Stimulated activated CD4-positive, alpha-beta T cell treated with anti-CD3 and anti-CD28 coated beads, Interleukin-1b, Interleukin-23, amount 100 ng/mL, for 4 hours (primary cell): ENCODE measurements at places on chromosomes 1 and 21.

DNA sequence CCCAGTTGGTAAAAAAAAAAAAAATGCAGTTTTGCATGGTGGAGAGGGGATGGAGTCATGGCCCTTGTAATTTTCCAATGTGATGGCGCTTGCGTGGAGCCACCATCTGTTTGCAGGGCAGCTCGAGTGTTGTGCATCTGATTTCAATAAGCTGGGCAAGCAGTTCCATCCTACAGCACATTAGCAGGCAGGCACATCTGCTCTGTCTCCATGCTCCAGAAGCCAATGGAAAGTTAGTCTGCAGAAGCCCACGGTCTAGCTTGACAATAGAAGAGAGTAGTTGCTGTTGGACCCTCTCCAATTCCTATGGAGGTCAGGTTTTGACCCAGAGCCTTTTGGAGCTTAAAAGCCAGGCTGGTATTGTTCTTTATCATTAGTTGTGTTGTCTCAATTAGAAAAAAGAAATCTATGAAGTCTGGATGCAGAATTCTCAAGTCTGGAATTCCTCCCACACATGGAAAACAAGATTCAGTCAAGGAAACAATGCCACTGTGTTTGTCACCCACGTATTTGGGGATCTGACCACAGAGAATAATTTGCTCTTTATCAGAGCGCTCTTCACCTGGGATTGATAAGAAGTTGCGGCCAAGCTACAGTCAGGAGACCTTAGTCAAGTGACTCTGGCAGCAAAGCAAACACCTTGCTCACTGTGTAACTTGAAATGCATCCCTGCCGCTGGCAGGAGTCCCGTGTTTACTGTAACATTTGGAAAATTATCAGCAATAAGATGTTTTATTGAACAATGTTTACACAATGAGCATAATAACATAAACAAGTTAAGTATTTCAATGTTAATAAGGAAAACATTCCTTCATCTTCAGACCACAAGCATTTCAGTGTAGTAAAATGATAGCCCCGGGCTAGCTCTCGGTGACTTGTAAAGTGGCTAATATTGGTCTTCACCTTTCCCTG is 20.7 kb downstream of the NGF start:
- no peak for DNase-seq

- no peak for DNase-seq
Measured at GRCh38 chr1:47562799-47563198, 125.0 kb downstream of the FOXD2 start.

DNA sequence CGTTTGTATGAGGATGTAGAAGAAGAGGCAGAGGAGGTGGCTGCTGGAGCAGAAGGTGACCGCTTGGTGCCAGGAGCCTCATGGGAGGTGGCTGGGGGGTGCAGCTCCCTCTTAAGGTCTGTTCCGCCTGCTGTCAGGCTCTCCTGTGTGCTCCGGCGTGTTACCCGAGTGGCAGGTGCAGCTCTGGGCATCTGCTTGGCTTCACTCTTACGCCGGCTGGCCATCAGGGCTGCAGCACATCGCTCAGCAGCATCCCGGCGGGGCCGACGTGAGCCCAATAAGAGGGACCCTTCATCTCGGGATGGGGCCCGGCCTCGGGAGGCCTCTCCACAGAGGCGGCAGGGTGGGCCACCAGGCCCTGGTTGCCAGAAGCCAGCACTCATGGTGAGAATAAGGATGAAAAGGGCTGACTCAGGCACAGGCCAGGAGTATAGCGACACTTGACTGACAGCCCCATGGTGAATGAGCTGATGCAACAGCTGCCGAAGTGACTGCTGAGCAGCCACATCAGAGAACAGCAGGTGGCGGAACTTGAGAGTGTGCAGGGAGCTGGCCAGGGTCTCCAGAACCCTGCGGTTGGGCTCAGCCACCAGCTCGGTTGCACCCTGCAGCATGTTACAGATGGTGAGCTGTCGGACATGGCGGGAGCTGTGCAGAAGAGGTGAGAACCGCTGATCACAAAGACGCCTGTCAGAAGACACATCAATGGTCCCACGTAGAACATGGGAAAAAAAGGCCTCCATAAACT is 17.5 kb downstream of the LRRC41 start:
- DNase-seq, result no peak

- DNase-seq, result no peak
Measured at GRCh38 chr1:186974774-186975181, 146.0 kb downstream of the PLA2G4A start.

GRCh38 chr1:16110884-16111283 is 37.4 kb upstream of the FAM131C start:
- DNase-seq, result no peak

DNA sequence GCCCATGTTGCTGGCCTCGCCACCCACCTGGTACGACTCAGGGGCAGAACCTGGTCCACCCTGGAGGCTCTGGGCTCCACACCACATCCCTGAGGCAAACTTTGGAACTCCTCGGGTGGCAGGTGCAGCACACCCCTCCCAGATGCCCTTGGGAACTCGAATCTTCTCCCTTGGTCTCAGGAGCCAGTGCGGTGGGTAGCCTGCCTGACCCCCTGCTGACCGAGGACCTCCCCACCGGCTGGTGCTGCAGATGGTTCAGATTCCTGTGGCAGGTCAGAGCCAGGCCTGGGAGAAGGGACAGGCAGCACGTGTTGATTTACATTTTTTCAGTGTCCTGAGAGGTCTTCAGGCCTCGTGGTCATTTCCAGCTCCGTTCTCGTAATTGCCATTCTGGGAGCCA is 6.3 kb upstream of the CFAP410 start:
- no peak for DNase-seq

GRCh38 chr1:187374082-187374481 is 545.3 kb downstream of the PLA2G4A start:
- no peak for DNase-seq

DNA sequence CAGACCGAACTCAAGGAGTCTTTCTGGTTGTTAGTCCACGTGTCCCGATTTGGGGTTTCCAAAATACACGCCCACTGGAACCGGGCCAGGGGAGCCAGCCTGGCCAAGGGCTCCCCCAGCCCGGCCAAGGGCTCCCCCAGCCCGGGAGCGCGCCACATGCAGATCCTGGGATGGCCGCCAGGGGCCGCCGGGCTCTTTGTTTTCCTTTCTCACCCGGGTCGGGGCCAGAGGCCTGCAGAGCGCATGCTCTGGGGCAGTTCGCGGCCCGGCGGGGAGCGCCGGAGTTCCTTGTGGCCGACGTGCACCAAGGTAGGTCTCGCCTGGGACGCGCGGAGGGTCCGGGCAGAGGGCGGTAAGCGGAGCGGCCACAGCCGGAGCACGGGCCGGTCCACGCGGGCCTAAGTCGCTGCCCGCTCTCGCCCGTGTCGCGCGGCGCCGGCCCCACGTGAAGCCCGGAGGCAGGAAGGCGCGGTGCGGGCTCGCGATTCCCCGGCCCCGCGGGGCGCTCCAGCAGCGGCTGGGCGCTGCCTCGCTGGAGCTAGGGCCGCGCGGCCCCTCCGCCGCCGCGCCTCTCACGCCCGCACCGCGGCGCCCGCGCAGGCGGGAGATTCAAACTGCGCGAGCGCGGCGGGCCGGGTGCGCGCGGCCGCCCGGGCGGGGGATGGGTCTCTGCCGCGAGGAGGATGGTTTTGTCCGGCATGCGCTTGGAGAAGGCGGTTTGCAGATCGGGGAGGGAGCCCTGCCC is 12.3 kb downstream of the RCC1 start:
- DNase-seq, result peak; percentile 88

DNA sequence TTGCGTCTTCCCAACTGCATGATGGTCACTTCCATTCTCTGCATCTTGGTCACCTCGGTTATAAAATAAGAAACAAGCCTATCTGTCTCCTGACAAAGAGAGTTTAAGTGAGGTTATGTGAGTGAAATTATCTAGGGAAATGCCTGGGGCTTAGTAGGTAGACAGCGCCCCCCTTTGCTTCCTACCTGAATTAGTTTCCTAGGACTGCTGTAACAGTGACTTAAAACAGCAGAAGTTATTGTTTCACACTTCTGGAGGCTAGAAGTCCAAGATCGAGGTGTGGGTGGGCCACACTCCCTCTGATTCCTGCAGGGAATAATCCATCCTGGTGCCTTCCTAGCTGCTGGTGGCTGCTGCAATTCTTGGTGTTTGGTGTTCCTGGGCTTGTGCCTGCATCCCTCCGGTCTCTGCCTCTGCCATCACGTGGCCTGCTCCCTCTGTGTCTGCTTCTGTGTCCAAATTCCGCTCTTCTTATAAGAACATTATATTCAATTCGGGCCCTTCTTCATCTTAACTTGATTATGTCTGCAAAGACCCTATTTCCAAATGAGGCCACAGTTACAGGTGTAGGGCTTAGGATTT is 92.6 kb downstream of the IGSF21 start:
- DNase-seq, result no peak

DNA sequence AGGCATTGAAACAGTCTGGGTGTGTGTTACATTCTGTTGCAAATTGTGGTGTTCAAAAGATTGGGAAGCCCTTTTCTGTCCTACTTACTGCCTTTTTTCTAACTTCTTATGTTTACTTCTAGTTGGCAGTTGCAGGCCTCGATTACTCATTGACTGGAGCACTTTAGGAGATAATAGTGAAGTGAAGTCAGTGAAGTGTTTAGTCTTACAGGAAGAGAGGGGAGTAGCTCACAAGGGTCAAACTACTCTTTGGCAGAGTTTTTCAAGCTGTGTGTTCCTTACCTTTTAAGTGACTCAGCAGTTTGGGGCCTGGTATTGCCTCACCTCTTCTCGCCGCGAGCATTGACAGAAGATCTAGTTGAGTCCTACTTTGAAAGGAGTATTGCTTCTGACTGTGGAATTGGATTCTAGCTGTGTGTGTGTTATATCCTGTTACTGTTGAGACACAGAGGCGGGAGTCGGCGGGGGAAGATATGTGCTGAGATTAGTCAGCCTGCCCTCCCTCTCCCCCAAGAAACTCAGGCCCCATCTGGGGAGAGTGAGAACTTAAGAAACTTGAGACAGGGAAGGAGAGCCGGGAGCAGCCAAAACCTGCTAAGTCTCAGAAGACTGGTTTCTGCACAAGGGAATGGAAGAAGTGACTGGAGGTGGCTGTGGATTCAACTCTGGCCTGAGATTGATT is 19.3 kb downstream of the AHCYL1 start:
- DNase-seq, result no peak

DNA sequence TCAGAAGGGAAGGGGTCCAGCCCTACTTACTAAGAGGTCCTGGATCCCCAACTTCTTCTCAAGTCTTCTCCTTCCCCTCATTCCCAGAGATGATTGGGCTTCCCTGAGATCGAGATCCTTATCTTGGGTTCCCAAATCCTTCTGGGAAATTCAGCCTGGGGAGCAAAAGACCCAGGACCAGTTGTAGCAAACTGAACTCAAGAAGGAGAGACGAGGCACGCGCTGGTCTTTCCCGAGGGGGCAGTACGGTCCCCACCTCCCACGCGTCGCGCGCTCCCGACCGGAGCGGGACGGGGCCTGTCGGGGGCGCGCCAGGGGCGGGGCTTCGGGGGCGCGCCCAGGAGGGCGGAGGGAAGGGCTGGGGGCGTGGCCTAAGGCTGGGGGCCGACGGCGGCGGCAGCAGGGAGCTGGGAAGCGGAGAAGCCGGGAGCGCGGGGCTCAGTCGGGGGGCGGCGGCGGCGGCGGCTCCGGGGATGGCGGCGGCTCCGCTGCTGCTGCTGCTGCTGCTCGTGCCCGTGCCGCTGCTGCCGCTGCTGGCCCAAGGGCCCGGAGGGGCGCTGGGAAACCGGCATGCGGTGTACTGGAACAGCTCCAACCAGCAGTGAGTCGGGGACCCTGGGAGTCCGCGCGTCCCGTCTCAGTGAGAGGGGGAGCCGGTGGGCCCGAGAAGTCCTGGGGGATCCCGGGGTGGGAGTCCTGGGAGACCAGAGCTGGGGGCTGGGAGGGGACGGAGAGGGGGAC is at the start of gene EFNA3:
TSS of gene EFNA3 (plus strand) at position 369 of the 741 bp plus-strand sequence. CDS start at position 474, 105 bp downstream.
- DNase-seq, result peak; percentile 62

GRCh38 chr1:225396357-225396756 is 31.5 kb downstream of the LBR start:
- DNase-seq, result no peak

- DNase-seq, result no peak
Measured at GRCh38 chr1:175355414-175355813, 162.8 kb upstream of the KIAA0040 start.

DNA sequence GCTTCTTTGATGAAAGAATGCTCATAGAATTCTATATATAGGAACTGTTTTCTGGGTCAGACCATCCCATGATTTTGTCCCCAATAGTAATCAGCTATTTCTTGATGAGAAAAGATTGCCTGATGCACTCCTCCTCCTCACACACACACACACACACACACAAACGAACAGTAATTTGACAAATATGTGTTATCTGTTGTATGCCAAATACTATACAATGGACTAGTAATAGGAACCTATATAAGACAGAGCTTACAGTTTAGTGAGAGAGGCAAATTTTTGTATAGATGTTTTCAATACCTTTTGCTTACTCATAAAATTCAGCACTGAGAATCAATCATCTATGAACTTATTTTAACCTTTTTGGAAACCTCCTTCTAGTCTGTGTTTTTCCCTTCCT is 76.8 kb downstream of the PLA2G4A start:
- DNase-seq, result no peak

GRCh38 chr1:46404482-46405196 is 10.5 kb downstream of the FAAH start:
- no peak for DNase-seq

DNA sequence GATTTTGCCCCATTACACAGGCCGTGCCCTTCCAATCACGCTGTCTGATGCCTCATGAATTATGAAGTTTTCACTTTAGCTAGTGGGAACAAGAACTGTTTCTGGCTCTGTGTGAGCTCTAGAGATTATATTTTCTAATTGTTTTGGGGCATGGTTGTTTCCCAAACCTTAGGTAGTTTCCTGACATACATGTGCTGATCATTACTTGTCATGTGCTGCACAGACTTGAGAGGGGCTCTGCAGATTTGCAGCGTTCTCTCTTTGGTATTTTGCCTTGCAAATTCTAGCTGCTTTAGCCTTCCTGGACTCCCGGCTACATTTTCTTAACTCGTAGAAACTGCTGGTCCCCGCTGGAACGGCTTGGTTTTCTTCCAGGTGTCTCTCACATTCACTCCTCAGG is 142.1 kb upstream of the IVNS1ABP start:
- no peak for DNase-seq
